ENCODE measurements at places on chromosomes 13 and 19.
A peak's percentile ranks its signal among the peaks of the same experiment; 100 is the strongest.

- no peak for DNase-seq
Measured at GRCh38 chr13:59658027-59658737, 505.5 kb downstream of the DIAPH3 start.

GRCh38 chr19:55165952-55166529 is 372 bp downstream of the DNAAF3 start:
- peak; percentile 85 for DNase-seq

- DNase-seq = no peak
Measured at GRCh38 chr13:53642306-53642705, 613.7 kb downstream of the OLFM4 start.

DNA sequence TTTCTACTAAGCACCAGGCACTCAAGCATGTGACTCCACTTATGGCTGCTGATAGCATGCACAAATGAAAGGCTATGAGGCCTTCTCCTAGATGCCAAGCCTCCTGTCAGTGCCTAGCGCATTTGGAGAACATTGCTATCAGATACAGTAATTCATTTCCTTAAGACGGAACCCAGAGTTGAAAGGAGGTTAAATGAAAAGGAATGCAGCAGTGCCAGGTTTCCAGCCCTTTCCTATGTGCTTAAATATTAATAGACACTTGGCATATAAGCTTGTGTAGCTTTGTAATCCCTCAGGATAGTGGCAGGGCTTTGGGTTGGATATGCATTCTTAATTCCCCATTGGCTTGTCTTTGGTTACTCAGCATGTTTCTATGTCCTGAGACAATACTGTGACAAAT is 140.1 kb upstream of the FRY start:
- DNase-seq = no peak

GRCh38 chr19:54105796-54106195 is 3.1 kb downstream of the NDUFA3 start:
- no peak for DNase-seq

GRCh38 chr13:52833296-52833875 is 15.1 kb downstream of the PCDH8 start:
- no peak for DNase-seq

GRCh38 chr13:110950819-110951570 is 36.1 kb upstream of the ANKRD10 start:
- DNase-seq = no peak

GRCh38 chr19:55358943-55359908 is 3.8 kb downstream of the GARIN5B start:
- peak; percentile 73 for DNase-seq

- DNase-seq = no peak
Measured at GRCh38 chr13:33775339-33776108, 42.4 kb upstream of the RFC3 start.

GRCh38 chr19:48724796-48725753 is 5.5 kb upstream of the MAMSTR start:
- DNase-seq = peak; percentile 58

- DNase-seq = no peak
Measured at GRCh38 chr13:41976476-41976875, 15.6 kb upstream of the VWA8 start.

All from NCI-H1694 treated with DMSO at 0.1 percent for 48 hours (cell line).